Astrocyte of the spinal cord (primary cell): ENCODE measurements at places on chromosomes 2 and 18.
A peak's percentile ranks its signal among the peaks of the same experiment; 100 is the strongest.

GRCh38 chr2:37711308-37711731 lies 39.9 kb upstream of the CDC42EP3 start:
- peak; percentile 95 for DNase-seq

DNA sequence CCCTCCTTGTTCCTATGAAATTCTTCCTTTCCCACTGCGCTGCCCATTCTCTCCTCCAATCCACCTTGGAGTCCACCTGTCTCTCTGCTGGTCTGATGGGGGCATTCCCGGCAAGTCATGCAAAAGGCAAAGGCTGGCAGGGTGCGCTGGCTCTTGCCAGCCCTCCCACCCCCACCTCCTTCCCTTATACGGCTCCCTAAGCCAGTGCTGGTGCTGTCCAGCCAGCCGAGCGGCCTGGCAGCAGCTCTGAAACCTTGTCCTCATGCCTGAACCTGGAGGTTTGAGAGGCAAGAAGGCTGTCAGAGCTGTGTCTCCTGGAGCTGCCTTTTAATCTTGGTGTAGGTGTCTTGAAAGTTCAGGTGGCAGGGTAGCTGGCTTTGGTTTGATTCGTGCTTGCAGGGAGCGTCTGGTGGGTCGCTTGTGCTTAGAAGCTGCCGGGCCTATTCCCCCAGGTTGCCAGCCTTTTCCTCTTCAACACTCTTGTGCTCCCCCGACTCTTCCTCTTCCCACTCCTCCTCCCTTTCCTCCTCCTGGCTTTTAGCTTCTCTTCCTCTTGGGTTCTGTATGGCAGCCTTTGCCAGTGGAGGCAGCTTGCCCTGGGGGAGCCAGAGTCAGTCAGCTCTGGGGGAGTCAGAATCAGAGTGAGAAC lies 748 bp downstream of the LIPG start:
- DNase-seq = no peak

DNA sequence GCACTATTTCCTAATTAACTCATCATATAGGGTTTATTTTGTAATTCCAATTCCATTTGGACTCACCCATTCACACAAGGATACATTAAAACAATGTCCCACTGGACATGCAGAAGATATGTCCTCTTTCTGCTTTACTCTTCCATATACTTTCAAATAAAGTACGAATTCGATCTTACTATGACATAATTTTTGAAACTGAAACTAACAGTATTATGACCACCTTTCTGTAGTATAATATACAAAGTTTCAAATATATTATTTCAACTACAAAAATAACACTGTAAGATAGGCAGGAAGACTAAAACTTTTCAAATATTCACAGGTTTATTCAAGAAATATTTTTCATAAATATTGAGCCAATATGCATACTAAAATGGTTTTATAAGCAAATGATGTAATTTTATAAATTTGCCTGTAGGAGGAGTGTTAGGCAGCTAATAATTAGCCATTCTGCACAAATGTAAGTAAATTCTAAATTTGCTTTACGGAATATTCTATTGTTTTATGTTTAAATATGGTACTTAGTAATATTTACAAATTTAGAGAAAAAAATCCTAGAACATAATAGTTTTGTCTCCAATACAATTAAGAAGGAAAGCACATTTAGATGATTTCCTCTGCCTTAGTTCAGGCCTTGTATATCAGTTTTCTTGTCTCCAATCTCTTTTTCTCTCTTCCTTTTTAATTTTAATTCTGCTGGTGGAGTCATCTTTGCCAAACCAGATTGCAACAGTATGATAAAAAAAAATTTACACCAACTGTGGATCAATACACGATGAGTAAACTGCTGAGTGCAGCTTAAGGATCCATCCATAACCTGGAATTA lies 85.9 kb downstream of the CERKL start:
- DNase-seq = peak; percentile 31

DNA sequence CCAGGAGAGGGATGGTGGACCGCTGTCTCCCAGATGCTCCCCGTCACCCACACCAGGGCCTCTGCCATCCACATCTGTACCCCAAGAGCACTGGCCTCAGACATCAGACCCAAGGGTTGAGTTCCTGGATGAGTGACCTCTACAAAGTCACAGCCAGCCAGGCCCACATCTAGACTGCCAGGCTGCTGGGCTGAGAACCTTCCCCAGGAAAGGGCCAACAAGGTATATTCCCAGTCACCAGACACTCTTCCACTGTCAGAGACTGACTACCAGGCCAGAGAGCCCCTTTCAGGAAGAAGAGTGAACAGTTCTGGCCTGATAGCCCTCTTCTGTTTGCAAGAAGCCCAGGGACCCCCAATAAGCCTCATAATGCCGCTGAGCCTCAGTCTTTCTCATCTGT lies 44.3 kb downstream of the C1QL2 start:
- no peak for DNase-seq

DNA sequence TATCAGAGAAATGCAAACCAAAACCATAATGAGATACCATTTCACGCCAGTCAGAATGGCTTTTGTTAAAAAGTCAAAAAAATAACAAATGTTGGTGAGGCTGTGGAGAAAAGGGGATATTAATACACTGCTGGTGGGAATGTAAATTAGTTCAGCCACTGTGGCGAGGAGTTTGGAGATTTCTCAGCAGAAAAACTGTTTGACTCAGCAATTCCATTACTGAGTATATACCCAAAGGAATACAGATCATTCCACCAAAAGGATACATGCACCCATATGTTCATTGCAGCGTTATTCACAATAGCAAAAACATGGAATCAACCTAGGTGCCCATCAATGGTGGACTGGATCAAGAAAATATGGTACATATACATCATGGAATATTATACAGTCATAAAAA lies 54.5 kb upstream of the WDR75 start:
- DNase-seq = no peak
